ENCODE measurements at places on chromosomes 7 and 10. TPM values are rescaled to one million over a fixed set of nuclear protein-coding genes. Genes with fewer than 3 reads are reported as not detected.

RHEB gene
- total RNA-seq, result 99.3 TPM

- no peak for DNase-seq
Measured at GRCh38 chr10:77864151-77864851, 62.3 kb downstream of the DLG5 start.

DNA sequence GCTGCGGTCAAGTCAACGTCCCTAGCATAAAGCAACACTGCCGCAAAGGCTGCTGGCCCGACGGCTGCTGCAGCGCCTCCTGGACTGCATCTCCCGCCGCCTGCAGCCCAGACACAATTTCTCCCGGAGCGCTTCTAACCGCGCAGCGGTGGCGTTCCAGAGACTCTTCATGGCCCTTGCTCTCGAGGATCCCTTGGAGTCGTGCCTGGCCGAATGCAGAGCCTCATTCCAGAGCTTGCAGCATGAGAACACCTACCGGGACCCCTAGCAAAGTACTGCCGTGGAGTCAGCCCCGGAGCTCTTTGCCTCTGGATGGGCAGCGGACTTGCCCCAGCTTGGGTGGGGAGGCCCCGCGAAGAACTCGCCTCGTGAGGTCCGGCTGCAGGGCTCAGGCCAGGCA is 79.7 kb upstream of the ZNF32 start:
- no peak for DNase-seq

HOXA5 gene
- 48.7 TPM for total RNA-seq

ECHDC3 gene
- total RNA-seq, result 62.6 TPM
